ENCODE measurements at places on chromosomes 1 and 21. TPM values are rescaled to one million over a fixed set of nuclear protein-coding genes. Genes with fewer than 3 reads are reported as not detected.

The SUSD4 gene
- not detected for total RNA-seq

The OR2L13 gene
- total RNA-seq, result not detected

The ABCA4 gene
- 0.52 TPM for total RNA-seq

The UTS2 gene
- total RNA-seq, result not detected

The RHBDL2 gene
- total RNA-seq, result 0.26 TPM

The HHIPL2 gene
- not detected for total RNA-seq

The KRTAP23-1 gene
- not detected for total RNA-seq

The ZMPSTE24 gene
- 35.9 TPM for total RNA-seq

The LCK gene
- not detected for total RNA-seq

The JAK1 gene
- 76.9 TPM for total RNA-seq

The NOS1AP gene
- total RNA-seq, result 0.39 TPM

The TNN gene
- not detected for total RNA-seq

The ZNF593OS gene
- not detected for total RNA-seq

The PTPN7 gene
- not detected for total RNA-seq

The SSX2IP gene
- total RNA-seq, result 5.9 TPM

The AXDND1 gene
- total RNA-seq, result not detected

The CAMK2N1 gene
- 72.7 TPM for total RNA-seq

The S100A7A gene
- total RNA-seq, result not detected

The MYOM3 gene
- total RNA-seq, result 0.08 TPM

The RGS4 gene
- 14.4 TPM for total RNA-seq

The RUSC1 gene
- 30.7 TPM for total RNA-seq

The NBPF11 gene
- total RNA-seq, result 4.0 TPM

The NFIA gene
- 18.7 TPM for total RNA-seq

The OR2T35 gene
- not detected for total RNA-seq

The IL19 gene
- total RNA-seq, result not detected

The SAMD11 gene
- total RNA-seq, result 46.1 TPM

The BRINP3 gene
- 3.3 TPM for total RNA-seq

The GBP3 gene
- total RNA-seq, result 23.7 TPM

The IL10 gene
- not detected for total RNA-seq

The OR2T34 gene
- total RNA-seq, result not detected

Measured in epithelial cell of alveolus of lung (primary cell).